Activated CD4-positive, alpha-beta memory T cell treated with anti-CD3 and anti-CD28 coated beads, Interleukin-2, amount 10 ng/mL, durations not matched to agents 7 days and 5 days (primary cell): ENCODE measurements at places on chromosomes 12 and 14.

GRCh38 chr12:56103823-56104108, 593 bp upstream of the PA2G4 start:
- no peak for DNase-seq

DNA sequence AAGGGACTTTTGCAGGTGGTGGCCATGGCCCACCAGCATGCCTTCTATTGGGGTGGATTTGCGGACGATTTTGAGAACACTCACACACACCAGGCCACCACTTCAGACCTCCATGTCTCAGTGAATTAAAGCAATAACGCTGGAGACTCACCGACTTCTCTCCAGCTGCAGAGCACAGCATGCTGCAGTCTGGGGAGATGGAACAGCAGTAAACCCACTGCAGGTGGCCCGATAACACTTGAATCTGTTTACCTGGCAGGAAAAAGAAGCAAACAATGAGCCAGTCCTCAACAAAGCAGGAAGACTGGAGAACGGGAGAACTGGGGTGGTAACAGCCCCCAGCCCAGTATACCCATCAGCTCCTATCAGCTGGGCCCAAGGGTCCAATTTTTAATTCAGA, 21.6 kb downstream of the RFC5 start:
- DNase-seq, result no peak

DNA sequence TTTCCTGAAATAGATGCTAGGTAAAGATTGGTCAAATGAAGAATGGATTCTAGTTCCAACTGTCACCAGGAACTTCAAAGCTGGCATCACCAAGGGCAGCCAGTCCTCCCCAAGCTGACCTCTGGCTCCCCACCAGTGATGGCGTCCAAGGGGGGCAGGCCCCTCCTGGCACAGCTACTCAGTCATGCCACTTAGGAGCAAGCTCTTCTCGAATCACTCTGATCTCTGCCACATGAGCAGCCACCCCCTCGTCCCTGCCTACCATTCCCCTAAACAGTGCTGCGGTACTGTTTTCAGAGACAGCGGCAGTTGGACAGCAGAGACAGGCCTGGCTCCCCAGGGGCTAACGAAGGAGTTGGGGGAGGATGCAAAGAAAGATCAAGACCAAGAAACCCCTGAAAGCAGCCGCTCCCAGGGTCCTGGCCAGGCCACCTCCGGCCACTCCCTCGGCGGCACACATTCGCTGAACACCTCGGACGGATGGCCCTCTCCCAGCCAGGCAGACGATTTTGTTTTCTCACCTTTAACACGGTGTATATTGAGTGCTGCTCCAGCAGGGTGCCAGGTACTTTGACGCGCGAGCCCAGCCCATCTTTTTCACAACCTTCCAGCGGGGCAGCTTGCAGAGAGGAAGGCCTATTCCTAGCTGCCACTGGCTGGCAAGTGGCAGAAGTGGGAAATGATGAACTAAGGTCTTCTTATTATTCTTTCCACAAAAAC, 47.4 kb downstream of the ARL6IP4 start:
- DNase-seq, result no peak

DNA sequence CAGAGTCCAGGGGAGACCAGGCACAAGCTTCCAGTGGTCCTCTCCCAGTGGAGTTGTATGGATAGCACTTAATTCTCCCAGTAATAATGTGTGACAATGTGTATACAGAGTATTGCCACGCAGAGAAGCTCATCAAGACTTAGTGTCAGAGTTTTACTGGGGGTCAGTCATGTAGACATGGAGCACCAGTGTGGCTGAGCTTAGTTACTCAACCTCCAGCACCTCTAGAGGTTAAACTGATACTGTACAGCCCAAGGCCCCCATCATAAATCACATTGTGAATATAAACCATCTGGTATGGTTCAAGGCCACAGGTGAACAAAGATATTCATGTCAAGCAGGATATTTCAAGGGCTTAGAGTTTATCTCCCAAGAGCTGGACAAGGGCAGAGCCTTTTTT, 378.1 kb upstream of the TMPO start:
- no peak for DNase-seq

GRCh38 chr14:69543341-69544115, 31.1 kb downstream of the CCDC177 start:
- peak; percentile 80 for DNase-seq

- DNase-seq, result no peak
Observed at GRCh38 chr12:120941412-120941811, 36.9 kb upstream of the HNF1A start.

DNA sequence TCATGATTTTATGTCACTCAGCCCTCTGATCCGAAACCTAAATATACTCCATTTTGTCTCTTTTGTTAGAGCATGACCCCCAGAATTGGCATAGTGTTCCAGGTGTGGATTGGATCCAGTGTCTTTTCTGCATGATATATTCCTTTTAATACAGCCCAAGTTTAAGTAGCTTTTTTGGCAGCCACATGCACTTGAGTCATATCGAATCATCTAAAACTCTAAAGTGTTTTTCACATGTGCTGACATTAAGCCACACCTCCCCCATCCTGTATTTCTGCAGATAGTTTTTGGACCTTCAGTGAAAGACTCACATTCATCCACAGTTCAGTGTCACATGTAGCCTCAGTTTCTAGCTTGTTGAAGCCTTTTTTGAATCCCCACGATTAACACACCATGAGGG, 30.6 kb downstream of the BORCS5 start:
- DNase-seq, result no peak

DNA sequence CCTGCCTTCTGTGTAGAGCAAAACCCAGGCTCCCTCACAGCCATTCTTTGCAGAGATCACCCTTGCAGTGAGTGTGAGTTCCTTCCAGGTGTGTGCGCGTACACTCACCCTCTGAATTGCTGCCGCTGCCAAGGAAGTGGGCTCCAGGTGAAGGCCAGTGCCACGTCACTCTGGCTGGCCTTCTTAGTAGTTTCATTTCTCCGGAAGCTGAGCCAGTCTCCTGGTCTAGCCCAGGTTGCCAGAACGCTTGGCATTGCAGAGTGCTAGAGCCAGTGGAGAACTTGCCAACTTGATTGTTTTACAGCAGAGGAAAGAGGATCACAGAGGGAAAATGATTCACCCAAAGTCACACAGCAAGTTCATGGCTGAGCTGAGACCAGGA, 11.0 kb downstream of the CBLN3 start:
- no peak for DNase-seq

DNA sequence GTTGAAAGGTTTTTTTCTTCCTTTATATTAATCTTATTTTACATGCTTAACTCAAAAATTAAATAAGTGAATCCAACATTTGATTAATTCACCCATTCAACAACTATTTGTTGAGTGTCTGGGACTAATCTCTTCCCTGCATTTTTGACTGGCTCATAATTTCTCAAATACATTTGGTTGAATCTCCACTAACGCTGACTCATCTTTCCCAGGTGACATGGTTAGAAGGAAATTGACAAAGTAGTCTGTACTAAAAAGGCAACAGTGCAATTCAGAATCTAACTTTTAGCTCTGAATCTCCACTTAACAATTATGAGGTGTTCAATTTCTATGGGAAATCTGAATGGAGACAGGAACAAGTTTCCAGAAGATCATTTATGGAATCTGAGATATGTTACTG, 88.9 kb downstream of the LIN7A start:
- no peak for DNase-seq

DNA sequence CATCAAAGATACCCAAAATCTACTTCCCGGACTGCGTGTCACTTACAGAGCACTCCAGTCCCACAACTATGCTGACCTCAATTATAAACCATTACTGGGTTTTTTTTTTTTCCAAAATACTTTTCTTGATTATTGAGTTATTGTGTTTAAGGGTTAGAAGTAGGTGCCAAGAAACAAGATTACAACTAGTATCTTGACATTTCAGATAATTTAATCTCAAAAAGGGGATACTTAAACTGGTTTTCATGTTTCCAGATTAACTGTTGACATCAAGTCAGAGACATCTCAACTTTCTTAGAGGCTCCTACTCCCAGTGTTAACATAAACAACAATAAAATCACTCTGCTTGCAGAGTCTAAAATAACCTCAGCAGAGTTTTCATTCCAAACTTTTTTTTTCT, 131.2 kb upstream of the ARID2 start:
- no peak for DNase-seq
